ENCODE measurements at places on chromosomes 3 and 15.
A peak's percentile ranks its signal among the peaks of the same experiment; 100 is the strongest.

GRCh38 chr3:37308247-37308646 is 133.9 kb upstream of the LRRFIP2 start:
- DNase-seq = peak; percentile 26

GRCh38 chr15:50543556-50543955 is 2.9 kb downstream of the USP50 start:
- DNase-seq = peak; percentile 35

DNA sequence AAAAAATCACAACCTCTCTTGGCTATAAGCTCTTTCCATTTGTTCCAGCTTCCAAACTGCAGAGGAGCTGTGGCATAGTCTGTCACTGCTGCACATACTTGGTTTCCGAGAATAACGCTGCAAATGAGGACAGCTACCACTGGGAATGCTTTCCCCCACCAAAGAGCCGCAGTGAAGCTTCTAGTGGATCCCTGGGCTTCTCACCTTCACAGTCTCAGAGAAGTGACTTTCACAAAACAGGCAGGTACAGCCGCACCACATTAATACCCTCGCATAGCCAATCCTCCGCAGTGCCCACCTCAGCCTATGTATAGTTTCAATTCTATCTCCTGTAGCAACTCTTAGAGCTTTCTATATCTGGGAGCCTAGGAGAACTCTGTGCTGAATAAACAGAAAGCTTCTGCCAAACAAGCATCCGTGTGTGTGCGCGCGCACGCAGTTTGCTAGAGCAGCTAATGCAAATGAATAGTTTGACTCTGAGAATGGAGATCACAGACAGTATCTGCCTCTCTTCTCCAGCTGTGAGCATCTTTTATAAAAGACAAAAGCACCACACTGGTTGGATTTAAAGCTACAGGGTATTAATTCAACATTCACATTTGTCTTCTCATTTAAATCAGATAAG is 81.9 kb upstream of the PLXND1 start:
- DNase-seq = peak; percentile 42

DNA sequence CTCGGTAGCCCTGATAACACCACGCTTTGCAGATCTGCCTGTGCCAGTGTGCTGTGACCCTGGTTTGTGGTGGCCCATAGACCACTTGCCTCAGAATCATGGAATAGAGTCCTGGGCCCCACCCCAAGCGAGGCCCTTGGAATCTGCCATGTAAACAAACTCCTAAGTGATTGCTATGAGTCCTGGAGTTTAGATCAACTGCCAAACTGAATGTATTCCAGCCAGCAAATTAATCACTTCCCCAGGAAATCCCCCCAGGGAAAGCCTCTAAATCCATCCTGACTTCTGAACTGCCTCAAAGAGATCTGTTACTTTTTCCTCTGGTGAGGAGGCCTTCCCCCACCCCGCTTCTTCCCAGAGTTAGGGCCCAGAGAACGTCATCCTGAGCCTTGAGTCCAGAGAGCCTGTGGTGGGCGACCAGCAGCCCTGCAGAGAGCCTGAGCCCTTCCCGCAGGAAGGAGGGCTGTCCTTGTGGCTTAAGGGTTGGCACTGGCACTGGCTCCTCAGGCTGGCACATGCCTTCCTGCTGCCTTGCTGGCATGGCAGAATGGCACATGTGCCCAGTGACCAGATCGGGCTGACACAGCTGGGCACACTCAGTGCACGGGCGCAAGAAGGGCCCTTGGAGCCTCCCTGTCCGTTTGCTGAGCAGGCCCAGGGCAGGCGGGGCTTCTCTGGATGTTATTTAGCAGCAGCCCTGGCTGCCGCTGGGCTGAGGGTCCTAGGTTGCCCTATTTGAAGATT is 50.6 kb upstream of the PLXNA1 start:
- DNase-seq = peak; percentile 44

DNA sequence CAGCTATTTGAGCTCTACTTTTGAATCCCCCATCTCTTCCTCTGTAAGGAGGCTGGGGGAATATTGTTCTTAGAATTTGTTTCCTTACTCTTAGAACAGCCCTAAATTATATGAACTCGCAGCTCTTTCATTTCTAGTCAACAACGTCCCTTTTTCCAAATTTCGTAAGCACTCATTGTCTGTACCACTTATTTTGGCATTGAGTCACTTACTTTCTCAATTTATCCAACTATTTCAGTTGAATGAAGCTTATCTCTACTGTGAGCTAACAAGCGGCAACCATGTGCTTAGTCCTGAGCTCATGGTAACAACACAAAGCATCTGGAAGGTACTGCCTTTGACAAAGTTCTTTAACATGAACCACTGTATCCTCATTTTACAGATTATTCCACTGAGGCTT is 191.1 kb downstream of the GREM1 start:
- no peak for DNase-seq

- DNase-seq = no peak
Measured at GRCh38 chr15:75069301-75069925, 46.0 kb downstream of the PPCDC start.

DNA sequence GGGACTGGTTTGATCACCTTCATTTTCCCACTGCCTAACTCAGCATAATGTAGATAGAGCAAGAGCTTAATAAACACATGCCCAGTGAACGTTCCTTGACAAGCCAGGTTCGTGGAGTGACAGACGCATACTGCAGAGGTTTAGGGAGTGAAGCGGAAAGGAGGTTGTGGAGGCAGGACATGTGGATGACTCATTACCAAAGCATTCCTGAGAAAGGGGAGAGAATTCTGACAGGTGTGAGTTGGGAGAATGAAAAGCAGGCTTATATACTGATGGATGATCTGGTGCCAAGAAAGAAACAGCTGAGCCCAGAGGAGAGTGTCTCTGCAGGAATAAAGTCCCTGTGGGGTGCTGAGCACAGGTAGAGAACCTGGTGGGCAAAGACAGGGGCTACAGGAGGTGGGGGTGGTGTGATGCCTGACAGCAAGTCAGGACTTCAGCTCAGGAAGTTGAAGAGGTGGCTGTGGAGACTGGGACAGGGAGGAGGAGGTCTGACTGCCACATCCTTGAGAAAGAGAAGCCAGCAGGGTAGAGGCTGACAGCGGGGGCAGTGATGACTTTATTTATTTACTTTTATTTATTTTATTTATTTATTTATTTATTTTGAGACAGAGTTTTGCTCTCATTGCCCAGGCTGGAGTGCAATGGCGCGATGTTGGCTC is 2.4 kb upstream of the RPL29 start:
- no peak for DNase-seq

- DNase-seq = no peak
Measured at GRCh38 chr3:9787714-9788113, 4.6 kb downstream of the TADA3 start.

DNA sequence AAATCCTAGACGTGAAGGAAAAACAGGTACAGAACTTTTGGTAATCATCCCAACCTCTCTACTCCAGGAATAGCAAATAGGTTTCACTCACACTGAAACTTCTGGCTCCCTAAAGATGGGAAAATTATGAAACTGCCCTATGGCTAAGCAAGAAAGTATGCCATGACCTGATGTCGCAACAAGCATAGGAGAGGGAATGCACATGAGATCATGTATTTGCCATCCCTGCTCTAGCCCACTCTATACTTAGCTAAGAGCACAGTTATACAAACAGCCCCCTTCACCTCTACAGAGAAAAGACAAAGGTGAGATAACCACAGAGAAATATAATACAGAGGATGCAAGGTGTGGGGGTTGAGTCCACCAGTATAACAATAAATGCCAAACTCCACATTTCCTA is 102.7 kb downstream of the TBC1D5 start:
- peak; percentile 94 for DNase-seq

DNA sequence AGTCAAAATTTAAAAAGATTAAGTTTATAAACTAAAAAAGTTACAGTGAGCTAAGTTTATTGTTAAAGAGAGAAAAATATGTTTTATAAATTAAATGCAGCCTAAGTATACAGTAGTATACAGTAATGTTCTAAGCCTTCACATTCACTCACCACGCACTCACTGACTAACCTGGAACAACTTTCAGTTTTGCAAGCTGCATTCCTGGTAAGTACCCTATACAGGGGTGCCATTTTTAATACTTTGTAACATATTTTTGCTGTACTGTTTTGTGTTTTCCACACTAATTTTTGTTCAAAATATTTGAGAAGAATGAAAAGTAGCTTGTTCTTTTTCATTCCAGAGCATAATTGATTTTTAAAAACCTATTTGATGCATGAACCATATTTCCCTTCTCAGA is 524.9 kb downstream of the RBMS3 start:
- DNase-seq = peak; percentile 31

GRCh38 chr3:149507491-149508324 is 33.2 kb downstream of the TM4SF4 start:
- DNase-seq = peak; percentile 30

DNA sequence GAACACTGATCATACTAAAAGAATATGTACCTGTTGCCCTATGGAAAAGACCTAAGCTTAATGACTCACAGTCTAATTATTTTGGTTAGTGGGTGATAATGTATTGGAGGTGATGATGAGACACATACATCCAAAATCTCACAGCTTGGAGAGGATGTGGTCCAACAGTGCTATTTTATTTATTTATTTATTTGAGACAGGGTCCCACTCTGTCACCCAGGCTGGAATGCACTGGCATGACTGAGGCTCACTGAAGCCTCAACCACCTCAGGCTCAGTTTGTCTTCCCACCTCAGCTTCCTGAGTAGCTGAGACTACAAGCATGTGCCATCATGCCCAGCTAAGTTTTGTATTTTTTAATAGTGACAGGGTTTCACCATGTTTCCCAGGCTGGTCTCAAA is 35.0 kb downstream of the LPP start:
- DNase-seq = no peak

- peak; percentile 25 for DNase-seq
Measured at GRCh38 chr15:57772223-57772957, 65.9 kb downstream of the POLR2M start.

DNA sequence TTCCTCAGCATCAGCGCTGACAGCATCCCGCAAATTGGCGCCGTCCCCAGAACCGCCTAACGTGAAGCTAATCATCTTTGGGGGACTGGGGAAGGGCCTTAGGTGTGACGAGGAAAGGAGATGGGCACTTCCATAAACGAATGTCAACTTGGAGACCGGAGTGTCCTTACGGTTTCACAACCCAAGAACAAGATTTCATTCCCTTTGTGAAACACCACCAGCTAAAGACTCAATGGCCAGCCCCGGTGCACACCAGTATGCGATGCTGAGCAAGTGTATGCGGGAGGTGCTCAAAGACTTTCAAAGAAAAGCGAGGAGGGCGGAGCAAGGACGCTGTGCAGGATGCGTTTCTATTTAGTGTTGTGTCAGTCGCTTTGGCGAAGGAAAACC is 759 bp upstream of the TTBK2 start:
- peak; percentile 26 for DNase-seq

- no peak for DNase-seq
Measured at GRCh38 chr15:41891946-41892345, 1.9 kb downstream of the SPTBN5 start.

DNA sequence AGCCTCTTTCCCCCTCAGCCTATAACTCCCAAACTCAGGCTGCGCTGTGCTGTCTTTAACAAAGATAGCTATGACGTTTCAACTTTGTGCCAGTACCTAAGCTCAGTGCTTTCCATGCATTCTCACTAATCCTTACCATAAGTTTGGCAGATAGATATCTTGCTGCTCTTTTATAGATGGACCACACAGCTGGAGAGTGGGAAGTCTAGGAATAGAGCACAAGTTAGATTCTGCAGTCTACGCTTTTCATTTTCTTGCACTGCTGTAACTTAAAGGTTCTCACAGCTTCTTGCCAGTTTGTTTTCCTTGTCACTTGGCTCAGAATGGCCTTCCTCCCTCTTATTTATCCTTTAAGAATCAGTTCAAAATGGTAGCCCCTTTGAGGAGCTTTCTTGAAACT is 468.8 kb downstream of the CNTN4 start:
- DNase-seq = no peak

- DNase-seq = no peak
Measured at GRCh38 chr3:12336099-12336498, 47.2 kb downstream of the PPARG start.

GRCh38 chr3:5899014-5899761 is 711.7 kb downstream of the EDEM1 start:
- DNase-seq = no peak

GRCh38 chr3:160569894-160570652 is 4.7 kb upstream of the KPNA4 start:
- DNase-seq = no peak

DNA sequence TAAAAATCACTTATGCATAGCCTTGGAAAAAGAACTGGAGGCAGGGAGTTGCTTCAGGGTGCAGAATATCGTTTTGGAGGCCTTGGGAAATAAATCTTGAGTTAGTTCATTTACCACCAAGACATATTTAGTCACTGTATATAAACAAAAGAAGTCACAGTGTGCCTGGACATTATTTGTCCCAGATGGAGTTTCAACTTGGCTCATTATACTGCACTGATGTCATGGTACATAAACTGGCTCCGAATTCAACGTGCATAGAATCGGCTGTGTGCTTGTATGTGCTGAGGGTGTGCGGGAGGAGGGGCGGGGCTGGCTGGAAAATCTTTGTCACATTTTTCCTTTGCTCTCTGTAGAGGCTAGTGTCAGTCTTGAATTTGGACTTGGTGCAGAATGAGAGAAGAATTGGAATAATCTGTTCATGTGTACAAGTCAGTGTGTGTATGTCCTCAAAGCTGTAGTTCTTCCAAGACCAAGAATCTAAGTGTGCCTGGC is 86.6 kb downstream of the FNDC3B start:
- peak; percentile 87 for DNase-seq

GRCh38 chr3:54358316-54358715 is 236.0 kb downstream of the CACNA2D3 start:
- peak; percentile 3 for DNase-seq

Data from fibroblast of skin of right biceps (primary cell).